ENCODE measurements at places on chromosomes 11 and 22.
A peak's percentile ranks its signal among the peaks of the same experiment; 100 is the strongest.

DNA sequence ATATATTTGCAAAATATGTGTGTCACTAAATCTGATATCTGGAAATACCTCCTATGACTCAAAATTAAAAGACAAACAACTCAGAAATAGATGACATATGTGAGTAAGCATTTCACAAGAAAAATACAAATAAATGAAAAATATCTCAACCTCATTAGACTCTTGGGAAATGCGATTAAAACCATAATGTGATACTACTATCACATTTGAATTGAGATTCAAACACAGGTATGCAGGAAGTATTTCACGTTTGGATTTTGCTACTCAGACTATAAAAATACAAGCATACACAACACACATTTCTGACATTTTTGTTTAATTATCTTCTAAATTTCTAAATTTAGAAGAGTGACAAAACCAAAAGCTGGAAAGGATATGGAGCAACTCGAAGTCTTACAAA lies 811.9 kb upstream of the LRRC4C start:
- no peak for DNase-seq

- no peak for DNase-seq
These were observed 141.2 kb downstream of the CADM1 start for GRCh38 chr11:115362997-115363396.

DNA sequence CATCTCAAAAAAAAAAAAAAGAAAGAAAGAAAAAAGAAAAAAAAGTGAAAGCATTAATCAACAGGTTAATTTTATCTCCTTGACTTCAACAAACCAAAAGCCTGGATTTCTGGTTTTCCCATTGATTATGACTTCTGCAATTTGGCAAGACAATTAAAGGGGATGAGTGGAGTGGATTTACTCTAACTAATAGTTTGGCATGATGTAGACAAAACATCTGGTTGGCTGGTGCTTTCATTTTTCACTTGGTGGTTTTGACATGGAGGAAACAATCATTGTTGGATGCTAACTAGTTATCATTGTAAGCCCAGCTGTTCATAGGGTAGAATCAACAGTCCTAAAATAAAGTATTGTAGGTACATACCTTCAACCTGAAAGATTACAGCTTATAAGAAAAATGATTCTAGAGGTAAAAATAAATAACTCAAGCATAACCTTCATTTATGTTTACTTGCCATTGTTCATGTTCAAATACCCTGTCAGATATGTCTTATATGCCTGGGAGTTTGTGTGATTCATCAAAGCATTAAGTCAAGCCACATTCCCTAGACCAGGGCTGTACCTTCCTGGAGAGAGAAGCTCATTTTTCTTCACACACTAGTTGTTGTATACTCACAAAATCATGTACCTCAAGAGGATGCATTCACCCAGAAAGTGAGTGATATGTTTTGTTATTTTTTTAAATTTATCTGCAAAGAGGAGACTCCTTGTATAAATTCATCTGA lies 15.1 kb downstream of the FIBIN start:
- DNase-seq, result no peak

DNA sequence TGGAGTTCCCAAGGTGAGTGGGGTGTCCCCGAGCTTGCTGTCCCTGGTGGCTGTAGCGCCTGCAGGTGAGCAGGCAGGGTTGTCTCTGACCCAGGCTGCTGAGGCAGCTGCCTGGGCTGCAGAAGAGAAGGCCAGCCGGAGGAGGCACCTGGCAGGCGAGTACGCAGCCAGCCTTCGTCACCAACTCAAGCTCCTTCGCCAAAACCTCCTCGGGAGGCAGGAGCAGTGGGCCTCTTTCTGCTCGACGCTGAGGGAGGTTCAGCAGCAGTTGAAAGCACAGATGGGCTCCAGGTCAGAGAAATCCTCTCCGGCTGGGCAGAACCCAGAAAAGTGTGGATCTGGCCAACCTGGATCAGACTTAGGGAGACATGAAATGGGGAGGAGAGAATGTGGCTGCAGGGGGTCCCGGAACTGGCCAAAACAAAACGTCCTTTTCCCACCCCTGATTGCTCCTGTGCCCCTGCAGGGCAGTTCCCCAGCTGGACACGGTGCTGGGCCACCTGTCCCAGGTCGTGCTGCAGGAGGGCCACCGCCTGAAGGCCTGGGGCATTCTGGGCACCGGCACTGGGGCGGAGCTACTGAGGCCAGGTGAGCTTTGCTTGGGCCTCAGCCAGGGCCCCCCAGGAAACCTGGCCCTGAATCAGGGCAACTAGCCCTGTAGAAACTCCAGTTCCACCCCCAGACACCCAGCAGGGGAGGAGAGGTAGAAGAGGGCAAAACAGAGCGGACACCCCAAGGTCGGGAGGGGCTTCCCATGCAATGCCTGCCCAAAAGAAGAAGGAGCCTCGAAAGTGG lies 56.7 kb downstream of the BTG4 start:
- no peak for DNase-seq

DNA sequence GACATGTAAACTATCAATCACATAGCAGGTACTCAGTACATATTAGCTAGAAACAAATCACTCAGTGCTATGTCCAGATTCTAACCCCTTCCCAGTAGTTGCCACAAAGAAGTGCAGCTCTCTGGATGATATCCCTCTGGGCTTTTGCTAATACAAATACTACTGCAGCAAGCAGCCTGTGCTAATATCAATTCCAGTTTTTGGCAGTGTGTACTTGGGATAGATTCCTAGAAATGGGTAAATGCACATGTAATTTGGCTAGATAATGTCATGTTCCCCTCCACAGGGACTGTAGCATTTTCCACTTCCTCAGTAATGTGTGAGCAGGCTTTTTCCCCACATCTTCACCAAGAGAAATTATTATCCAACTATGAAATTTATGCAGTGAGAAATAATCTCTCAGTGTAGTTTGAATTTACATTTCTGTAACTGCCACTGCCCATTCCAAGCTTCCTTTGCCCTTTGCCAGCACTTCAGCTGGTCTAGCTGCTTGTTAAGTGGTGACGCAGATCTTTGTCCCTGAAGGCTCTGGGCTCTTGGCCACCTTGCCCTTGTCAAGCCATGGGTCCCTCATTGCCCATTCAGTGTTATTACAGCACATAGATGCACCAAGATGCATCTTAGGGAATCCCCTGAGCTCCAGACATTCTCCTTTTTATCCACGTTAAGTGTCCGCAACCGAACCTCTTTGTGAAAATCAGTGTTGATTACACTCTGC lies 107.1 kb upstream of the CLPB start:
- no peak for DNase-seq

DNA sequence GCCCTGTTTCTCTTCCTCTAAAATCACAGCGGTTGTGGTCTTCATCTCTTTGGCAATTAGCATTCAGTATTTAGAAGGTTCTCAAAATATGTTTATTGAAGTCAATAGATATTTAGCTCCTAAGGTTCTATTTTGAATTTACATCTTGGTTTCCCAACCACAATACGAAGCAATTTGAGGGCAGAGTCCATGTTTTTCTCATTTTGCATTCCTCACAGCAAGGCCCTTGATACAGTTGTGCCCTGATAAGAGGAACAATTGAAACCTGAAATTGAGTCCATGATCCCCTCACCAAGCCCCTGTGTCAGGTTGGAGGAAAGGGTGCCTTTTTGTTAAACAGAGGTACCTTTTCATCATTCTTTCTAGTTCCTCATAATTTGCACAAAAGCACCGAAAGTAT lies 131.5 kb downstream of the CCDC81 start:
- DNase-seq, result no peak

DNA sequence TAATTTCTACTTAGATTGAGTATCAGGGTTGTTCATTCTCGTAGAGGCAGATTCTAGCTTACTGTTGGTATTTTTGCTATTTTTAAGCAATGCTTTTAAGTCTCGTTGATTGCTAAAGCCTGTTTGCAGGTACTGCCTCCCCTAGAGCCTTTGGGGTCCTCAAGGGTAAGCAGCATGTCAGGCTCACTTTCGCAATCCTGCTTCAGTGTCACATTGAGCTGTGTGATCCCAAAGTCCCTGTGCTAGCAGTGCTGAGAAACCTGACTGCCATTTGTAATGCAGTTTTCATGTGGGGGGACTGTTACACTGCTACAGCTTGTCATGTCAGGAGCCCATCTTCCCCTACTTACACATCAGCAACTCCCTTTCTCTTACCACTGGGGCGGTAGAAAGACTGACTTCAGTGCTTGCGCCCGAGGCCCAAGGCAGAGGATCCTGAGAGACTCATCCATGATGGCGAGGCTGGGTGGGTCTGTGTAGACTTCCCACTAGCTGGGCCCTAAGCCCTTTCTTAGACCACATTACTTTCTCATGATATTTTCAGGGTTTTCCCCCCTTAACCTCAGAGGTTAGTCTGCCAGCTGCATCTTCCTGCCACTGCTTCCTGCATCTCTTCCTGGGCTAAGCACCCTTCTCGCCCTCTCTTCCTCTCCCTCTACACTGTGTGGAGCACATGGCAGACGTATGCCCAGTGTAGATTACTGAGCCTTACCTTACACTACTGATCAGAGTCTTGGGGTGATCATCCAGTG lies 40.8 kb upstream of the ST14 start:
- no peak for DNase-seq

DNA sequence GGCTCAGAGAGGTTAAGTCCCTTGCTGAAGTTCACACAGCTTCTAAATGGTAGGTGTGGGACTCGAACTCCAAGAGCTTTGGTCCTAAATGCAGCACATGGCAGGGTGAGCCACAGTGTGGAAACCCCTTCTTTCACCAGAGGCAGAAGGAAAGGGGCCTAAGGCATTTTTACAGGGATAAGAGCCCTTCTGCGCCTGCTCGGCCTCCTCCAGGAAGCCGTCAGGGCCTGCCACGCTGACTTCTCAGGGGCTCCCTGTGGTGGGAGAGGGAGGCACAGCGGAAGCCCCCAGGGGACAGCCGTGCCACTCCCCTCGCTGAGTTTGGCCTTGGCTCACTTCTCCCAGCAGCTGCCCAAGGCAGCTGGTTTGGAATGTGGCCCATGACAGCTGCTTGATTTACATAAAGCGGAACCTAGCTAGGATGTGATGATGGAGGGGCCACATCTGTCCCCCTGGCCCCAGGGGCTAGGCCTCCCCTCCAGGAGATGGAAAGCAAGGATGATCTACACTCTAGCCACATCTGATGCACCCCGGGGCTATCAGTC lies 35.4 kb downstream of the CD82 start:
- DNase-seq, result no peak

- peak; percentile 62 for DNase-seq
These were observed 1.3 kb upstream of the HDAC10 start for GRCh38 chr22:50252082-50253045.

- DNase-seq, result no peak
These were observed 103.2 kb downstream of the ZBTB16 start for GRCh38 chr11:114162719-114163123.
